Bronchial smooth muscle cell (primary cell): ENCODE measurements at places on chromosomes 5 and 9. TPM values are rescaled to one million over a fixed set of nuclear protein-coding genes. Genes with fewer than 3 reads are reported as not detected.

Gene PCDHB4
- total RNA-seq, result 0.94 TPM in 1 of 2 replicates, not detected in the other

Gene PPP3R2
- total RNA-seq, result 0.09 TPM in 1 of 2 replicates, not detected in the other

Gene DBH
- not detected in 2 replicates for total RNA-seq

Gene RAB14
- total RNA-seq, result 10.0 and 20.5 TPM in 2 replicates

Gene RMRP
- total RNA-seq, result 67,158 and 134,448 TPM in 2 replicates

Gene PKN3
- 0.34 and 0.79 TPM in 2 replicates for total RNA-seq

Gene ZNF354C
- total RNA-seq, result 7.1 and 8.2 TPM in 2 replicates

Gene CDC25C
- total RNA-seq, result 0.26 and 1.1 TPM in 2 replicates

Gene IFNA21
- total RNA-seq, result not detected in 2 replicates

Gene ACTBL2
- total RNA-seq, result under 0.01 TPM in 1 of 2 replicates, not detected in the other

Gene NOL6
- 13.6 and 15.1 TPM in 2 replicates for total RNA-seq

Gene SPINK6
- total RNA-seq, result not detected in 2 replicates

Gene NUP155
- total RNA-seq, result 18.6 and 19.9 TPM in 2 replicates

Gene SPINK4
- 0.95 TPM in 1 of 2 replicates, not detected in the other for total RNA-seq

Gene SMC5
- 18.6 and 19.3 TPM in 2 replicates for total RNA-seq

Gene CD72
- total RNA-seq, result 1.3 and 1.9 TPM in 2 replicates

Gene SHB
- total RNA-seq, result 9.8 and 11.5 TPM in 2 replicates

Gene FAT2
- under 0.01 and 0.09 TPM in 2 replicates for total RNA-seq

Gene GABRA6
- not detected in 2 replicates for total RNA-seq

Gene SLC27A4
- 7.7 and 9.3 TPM in 2 replicates for total RNA-seq

Gene FBP1
- not detected in 2 replicates for total RNA-seq

Gene MUSK
- total RNA-seq, result 0.32 and 2.1 TPM in 2 replicates

Gene WNK2
- total RNA-seq, result under 0.01 TPM in 1 of 2 replicates, not detected in the other

Gene PCA3
- total RNA-seq, result under 0.01 and 0.26 TPM in 2 replicates
